ENCODE measurements at places on chromosomes 3 and 15.

DNA sequence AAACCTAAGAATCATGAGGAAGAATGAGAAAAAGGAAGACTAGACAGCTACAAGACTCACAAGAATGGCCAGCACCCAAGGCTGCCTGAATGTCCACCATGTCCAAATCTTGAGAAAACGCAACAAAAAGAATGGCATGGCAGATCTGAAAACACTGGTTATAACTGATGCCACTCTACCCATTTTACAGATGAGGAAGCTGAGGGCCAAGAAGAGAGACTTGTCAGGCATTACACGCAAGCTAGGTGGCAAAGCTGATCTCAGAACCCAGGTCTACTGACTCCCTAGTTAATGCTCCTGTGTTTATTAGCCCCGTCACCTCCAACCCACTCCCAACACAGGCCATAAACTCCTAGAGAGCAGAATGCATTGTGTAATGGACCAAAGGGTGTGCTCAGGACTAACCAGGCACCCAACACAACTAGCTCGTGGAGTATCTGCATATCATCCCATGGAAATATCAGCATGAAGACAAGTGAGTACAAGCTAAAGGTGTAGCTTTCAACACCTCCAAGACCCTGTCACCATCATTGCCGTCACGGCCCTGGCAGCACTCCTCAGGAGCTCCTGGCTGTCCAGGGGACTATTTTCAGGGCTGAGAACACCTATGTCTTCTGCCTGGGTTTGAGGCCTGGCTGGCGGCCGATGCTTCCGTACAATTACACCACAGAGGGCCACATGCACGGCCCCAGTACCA, 111.7 kb downstream of the XXYLT1 start:
- no peak for DNase-seq

DNA sequence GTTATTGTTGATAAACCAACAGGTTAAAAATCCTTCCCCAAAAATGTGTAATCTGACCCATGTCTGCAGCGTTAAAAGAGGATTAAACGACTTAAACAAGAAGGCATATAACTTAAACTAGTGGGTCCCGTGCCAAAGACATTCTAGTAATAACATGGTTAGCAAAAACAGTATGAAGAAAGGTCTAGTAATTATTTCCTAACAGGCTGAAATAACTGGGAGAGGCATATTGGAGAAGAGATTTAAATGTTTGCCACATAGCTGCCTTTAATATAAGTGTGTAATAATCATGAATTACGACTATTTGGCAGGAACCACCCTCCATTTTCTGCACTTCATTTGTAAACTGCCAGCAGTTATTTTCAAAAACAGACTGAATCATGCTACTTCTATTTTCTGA, 67.7 kb upstream of the CSPG5 start:
- DNase-seq, result no peak

GRCh38 chr3:170520996-170521395, 64.9 kb downstream of the SLC7A14 start:
- no peak for DNase-seq

DNA sequence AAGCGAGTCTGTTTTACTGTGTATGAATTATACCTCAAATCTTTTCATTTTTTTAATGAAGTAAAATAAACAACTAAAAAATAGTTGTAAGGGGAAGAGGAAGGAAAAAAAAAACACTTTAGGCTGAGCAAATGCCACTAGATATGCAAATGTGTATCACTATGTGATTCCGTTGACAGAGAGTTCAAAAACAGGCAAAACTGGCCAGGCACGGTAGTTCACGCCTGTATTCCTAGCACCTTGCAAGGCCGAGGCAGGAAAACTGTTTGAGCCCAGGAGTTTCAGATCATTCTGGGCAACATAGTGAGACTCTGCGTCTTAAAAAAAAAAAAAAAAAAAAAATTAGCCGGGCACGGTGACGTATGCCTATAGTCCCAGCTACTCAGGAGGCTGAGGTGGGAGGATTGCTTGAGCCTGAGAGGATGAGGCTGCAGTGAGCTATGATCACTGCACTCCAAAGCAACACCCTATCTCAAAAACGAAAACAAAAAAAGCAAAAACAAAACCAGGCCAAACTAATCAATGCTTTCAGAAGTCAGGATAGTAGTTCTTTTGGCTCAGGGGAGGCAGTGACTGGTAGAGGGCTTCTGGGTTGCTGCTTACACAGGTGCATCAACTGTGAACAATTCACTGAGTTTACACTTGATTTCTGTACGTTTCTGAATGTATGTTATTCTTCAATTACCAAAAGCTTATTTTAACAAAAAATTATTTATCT, 7.4 kb downstream of the PRC1 start:
- no peak for DNase-seq

DNA sequence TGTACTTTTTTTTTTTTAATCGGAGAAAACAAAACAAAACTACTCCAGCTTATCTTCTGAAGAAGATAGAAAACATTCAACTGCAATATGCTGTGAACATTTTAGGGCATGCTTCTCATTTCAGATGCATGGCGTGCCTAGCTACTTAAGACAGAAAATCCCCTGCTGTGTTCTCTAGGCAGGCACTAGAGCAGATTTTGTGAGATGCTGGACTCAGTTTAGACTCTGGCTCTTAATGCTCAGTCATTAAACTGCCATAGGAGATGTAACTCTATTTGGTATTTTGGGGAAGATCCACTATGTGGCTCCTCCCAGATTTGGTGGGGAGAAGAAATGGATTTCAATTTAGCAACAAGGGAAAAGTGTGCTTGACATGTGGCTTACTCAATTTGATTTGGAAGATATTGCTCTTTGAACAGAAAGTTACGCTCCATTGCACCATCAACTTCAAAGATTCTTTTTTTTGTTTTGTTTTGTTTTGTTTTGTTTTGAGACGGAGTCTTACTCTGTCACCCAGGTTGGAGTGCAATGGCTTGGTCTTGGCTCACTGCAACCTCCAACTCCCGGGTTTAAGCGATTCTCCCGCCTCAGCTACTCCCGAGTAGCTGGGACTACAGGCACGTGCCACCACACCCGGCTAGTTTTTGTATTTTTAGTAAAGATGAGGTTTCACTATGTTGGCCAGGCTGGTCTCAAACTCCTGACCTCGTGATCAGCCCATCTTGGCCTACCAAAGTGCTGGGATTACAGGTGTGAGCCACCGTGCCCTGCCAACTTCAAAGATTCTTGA, 62.0 kb upstream of the LEKR1 start:
- DNase-seq, result no peak

- DNase-seq, result peak; percentile 42
Observed at GRCh38 chr15:31474059-31474868, 147.6 kb downstream of the KLF13 start.

DNA sequence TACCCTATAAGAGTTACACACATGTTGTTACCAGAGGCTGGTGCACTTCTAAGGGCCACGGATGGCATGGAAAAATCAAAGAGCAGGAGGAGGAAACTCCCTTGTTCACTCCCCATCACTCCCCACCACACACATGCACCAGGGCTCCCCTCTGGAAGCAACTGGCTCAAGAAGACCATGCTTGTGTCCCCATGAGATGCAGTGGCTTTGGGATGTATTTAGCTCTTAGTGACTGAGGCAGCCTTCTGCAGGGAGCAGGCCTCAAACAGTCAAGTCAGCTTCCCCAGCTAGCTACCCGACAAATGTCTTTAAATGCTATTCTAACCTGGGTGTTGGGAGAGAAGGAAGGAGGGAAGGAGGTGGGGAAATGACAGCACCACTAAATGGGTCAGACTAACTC, 32.9 kb upstream of the RAD18 start:
- DNase-seq, result no peak

DNA sequence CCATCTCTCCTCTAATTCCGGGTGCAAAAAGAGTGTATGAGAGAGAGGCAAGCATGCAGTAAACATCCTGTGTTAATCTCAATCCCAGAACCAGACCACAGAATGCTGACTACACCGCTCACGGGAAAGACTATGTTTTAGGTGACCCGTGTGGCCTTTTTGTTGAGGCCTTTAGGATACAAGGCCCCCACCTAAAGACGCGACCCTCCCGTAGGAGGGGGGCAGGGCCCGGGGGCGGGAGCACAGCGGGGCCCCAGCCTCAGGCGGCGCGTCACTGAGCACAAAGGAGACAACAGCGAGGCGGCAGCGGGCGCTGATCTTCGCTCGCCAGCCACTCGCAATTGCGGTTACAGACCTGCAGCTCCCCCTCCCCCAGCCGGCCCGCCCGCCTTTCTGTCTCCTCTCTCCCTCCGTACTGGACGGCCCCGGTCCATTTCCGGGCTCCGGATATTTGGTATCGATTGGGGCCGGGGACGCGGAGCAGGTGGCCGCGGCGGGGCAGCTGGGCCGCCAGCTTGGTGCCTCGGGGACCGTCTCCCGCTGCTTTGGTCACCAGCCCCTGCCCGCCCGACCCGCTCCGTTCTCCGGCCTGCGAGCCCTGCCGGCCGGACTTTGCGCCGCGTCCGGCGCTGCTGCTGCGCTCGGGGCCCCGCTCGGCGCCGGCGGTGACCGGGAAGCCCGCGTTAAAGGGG, at the start of gene CCDC50:
Gene CCDC50, plus strand, starts transcription at position 433 of the 692 bp plus-strand sequence. CDS start 281 bp downstream, outside the sequence.
- peak; percentile 63 for DNase-seq

GRCh38 chr3:103295974-103296570, 861.3 kb downstream of the ZPLD1 start:
- DNase-seq, result no peak

DNA sequence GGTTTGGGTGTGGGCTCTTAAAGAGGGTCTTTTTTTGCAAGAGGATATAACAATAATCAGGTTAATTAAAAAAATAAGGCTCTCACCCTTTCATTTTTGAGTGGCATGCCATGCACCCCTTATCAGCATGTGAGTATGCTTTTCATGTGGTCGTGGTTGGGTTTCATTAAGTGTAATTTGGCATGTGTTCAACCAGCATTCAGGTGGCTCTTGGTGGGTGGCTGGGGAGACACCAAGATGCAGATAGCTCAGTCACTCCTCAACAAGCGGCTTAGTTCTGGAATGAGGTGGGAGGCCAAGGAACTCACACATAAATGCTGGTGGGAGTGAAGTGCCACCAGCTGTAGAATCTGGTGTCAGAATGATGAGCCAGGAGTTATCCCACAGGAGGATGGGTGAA, 66.8 kb downstream of the FLNB start:
- DNase-seq, result peak; percentile 35

- DNase-seq, result no peak
Observed at GRCh38 chr3:123327956-123328850, 120.7 kb downstream of the ADCY5 start.

GRCh38 chr3:110774496-110775265, 296.9 kb upstream of the NECTIN3 start:
- no peak for DNase-seq

GRCh38 chr3:154973851-154974250, 106.3 kb upstream of the MME start:
- DNase-seq, result no peak

- DNase-seq, result no peak
Observed at GRCh38 chr15:41841131-41841530, 2.5 kb downstream of the PLA2G4B start.

Data from activated T-cell treated with anti-CD3 and anti-CD28 coated beads, Interleukin-2, amount 50 U/mL, for 24 hours (primary cell).